ENCODE measurements at places on chromosomes 13 and 19.

DNA sequence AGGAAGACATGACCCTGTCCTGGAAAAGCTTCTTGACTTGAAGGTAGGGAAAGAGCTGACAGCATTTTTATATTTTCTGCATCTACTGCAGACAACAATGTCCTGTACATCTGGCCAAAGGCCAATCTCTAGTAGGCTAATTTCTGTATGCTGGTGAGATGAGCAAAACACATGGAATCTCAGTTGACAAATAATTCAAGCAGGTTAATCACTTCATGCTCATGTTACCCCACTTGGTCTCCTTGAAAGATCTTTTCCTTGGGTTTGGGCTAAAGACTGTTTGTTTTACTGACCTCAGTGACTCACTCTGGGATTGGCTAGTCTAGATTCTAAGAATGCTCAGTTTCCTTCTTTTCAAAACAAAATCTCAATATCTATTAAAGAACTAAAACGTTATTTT is 298.8 kb downstream of the LMO7 start:
- DNase-seq = no peak

- no peak for DNase-seq
Measured at GRCh38 chr13:25429466-25429865, 57.7 kb downstream of the ATP8A2 start.

DNA sequence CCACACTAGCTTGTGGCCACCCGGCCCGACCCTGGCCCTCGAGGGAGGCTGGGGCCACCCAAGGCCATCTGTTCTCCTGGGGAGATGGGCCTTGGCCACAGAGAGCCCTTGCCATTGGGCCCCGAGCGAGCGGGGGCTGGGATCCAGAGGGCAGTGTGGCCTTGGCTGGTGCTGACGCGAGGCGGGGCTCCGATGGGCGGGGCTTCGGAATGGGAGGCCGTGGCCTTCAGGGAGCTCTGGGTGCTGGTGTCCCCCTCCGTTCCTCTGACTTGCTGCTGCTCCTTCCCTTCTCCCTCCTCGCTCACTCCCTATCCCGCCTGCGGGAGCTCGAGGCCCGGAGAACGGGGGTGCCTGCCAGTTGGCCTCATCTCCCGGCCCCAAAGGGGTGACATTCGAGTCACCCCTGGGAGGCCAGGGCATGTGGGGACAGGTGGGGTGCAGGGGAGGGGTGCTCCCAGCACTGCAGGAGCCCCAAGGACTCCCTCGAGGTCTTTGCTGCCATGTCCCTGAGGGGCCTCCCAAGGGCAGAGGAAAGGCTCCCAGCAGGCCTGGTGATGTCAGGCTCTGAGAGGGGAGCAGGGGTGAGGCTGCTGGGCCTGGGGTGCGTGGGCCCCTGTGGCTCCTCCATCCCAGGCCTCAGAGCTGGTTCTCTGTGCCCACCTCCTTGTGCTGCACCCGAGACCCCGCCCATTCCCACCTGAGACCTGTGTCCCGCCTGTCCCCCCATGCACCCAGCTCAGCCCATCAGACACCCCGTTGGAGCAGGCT is 4.2 kb downstream of the NCLN start:
- DNase-seq = no peak

DNA sequence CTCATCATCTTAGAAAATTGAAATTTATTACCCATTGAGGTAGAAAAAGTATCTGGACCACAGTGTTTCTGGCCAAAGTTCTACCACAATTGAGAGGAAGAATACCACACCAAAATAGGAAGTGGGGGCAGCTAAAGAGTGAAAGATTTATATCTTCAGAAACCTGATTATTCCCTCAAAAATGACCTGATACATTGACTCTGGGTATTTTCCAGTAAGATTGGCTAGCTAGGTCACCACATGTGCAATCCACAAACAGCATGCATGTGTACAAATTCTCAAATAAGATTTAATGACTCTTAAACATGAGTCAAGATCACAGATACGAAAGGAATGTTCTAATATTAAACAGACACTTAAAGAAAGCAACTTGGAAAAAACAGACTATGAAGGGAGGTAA is 1516.2 kb upstream of the PCDH20 start:
- DNase-seq = no peak

GRCh38 chr13:26300140-26300539 is 46.2 kb downstream of the CDK8 start:
- DNase-seq = no peak

All from CD4-positive, alpha-beta T cell treated with Interleukin-17A for 1 hour (primary cell).